KBM-7 (cell line): ENCODE measurements at places on chromosomes 7 and 10.

GRCh38 chr7:147650991-147651390, 939.6 kb upstream of the C7orf33 start:
- DNase-seq = no peak

GRCh38 chr10:17712717-17713471, 39.1 kb upstream of the TMEM236 start:
- no peak for DNase-seq

DNA sequence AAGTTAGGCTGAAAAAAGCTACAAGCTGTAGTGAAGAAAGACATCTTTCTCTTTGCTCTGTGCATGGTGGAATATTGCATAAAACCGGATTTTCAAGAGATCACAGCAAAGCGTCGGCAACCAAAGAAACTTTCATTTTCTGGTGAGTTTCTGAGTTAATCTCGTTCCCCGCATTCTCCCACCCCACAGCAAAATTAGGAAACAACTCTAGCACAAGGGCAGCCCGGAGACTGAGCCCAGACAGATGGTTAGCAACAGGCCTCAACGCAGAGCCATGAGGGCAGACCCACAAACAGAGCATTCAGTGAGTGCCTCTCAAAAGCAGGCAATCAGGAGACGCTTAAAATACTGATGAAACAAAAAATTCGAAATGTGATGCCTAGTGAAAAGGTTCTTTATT, 396.1 kb upstream of the KLF6 start:
- no peak for DNase-seq

GRCh38 chr7:47661051-47661714, 79.3 kb upstream of the TNS3 start:
- no peak for DNase-seq

- no peak for DNase-seq
These were observed 5.5 kb upstream of the UNC5B start for GRCh38 chr10:71206911-71207310.

- DNase-seq = no peak
These were observed 86.2 kb downstream of the CUL2 start for GRCh38 chr10:35003906-35004305.

- no peak for DNase-seq
These were observed 168.9 kb downstream of the KCND2 start for GRCh38 chr7:120441850-120442249.

DNA sequence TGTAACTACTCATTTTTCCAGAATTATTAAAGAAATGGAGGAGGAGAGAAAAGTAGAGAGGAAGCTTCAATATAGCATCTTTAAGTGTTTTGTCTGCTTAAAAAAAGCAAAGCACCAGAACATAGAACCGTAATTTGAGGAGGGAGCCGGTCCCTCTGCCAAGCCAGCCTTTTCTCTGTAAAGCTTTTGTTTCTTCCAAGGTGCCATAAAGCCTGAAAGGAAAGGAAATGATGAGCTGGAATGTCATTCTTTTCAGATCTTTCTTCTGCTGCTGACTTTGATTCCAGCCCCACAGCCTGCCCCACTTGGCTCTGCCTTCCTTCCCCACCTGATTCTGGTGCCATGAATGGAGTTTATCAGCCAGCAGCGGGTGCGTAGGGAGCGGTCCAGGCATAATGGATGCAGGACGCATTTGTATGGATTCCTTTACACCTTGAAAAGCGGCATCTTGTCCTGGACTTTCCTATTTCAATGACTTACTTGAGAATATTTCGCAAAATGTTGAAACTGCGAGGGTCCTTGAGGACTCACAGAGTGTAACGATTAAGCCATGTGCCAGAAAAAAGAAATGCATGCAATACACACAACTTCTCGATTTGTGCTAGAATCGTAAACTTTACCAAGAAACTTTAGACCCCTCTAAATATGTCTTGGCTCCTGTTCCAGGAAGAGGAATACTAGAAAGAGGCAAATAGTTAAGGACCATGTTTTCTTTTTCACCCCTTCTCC, 569.5 kb upstream of the MGMT start:
- DNase-seq = no peak

DNA sequence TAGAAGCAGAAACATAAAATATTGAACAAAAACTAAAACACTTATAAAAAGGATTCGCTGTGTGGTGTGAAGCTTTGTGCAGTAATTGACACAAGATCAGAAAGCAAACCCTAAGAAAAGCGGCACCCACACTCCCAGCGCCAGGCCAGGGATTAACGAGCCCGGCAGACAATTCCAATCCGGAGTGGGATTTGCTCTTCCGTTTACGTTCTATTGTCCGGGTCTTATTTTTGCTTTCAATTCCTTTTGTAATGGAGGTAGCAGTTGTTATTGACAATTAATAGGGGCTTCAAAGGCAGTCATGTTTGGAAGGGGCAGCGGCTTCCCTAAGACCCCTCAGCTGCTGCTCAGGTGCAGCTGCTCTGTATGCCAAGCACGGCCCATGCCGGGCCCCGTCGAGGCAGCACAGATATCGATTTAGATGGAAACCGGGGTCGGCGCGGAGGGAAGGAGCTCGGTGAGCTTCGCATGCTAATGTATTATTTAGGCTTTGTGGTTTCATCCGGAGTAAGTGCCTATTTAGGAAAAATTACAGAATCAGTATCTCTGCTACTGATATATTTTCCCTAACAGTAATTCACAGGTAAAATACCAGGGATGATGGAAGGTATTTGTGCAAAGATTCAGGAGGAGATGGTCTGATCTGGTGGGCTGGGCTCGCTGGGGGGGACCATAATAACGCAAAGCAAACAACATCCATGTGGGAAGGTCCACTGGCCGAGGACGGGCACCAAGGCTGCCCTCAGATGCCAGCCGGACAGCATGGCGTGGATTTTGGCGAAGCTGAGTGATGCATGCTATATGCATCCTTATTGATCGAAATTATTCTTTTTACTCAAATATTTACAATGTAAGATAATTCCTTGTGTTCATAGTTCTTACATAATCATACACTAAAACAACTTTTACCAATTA, 561.7 kb downstream of the PTPRN2 start:
- DNase-seq = no peak

- DNase-seq = peak; percentile 80
These were observed 68.1 kb downstream of the SCRN1 start for GRCh38 chr7:29921404-29922010.

- no peak for DNase-seq
These were observed 104.0 kb downstream of the JCAD start for GRCh38 chr10:29955329-29955935.

GRCh38 chr7:122675011-122675410, 23.9 kb downstream of the RNF133 start:
- no peak for DNase-seq

DNA sequence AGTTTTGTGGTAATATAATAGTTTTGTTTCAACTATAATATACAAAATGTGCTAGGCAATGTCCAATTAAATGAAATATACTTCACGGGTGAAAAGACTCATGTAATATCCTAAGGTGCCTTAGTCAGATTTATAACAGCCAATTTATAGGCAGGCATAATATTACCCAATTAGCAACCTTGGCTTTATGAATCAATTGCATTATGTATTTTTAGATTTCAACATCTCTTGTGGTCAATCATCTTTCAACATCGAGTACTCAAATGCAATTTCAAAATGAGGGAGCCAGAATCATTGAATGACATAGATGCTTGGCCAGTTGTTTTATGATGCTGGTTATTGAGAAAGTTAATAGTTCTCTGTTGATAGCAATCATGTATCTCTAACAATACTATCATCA, 110.3 kb upstream of the SP8 start:
- DNase-seq = no peak

DNA sequence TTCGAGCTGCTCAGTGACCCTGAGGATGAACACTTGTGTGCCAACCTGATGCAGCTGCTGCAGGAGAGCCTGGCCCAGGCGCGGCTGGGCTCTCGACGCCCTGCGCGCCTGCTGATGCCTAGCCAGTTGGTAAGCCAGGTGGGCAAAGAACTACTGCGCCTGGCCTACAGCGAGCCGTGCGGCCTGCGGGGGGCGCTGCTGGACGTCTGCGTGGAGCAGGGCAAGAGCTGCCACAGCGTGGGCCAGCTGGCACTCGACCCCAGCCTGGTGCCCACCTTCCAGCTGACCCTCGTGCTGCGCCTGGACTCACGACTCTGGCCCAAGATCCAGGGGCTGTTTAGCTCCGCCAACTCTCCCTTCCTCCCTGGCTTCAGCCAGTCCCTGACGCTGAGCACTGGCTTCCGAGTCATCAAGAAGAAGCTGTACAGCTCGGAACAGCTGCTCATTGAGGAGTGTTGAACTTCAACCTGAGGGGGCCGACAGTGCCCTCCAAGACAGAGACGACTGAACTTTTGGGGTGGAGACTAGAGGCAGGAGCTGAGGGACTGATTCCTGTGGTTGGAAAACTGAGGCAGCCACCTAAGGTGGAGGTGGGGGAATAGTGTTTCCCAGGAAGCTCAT, 1.1 kb downstream of the DDIT4 start:
- peak; percentile 81 for DNase-seq

DNA sequence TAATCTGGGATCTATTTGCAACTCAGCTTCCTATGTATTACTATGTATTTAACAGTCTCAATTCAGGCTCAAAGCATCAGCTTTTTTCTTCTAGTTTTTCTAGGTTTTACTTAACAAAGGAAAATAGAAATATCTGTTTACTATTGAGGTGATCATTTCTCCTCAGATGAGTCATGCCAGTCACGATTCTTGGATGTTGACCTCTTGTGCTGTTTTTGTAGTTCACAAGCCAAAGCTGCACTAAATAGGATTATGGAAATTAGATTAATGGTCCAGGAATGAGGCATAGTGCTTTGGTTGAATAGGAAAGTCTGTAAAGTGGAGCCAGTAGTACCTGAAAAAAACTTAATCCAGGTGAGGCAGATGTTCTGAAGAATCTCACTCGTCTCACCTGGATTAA, 198.3 kb upstream of the KAT6B start:
- DNase-seq = no peak

DNA sequence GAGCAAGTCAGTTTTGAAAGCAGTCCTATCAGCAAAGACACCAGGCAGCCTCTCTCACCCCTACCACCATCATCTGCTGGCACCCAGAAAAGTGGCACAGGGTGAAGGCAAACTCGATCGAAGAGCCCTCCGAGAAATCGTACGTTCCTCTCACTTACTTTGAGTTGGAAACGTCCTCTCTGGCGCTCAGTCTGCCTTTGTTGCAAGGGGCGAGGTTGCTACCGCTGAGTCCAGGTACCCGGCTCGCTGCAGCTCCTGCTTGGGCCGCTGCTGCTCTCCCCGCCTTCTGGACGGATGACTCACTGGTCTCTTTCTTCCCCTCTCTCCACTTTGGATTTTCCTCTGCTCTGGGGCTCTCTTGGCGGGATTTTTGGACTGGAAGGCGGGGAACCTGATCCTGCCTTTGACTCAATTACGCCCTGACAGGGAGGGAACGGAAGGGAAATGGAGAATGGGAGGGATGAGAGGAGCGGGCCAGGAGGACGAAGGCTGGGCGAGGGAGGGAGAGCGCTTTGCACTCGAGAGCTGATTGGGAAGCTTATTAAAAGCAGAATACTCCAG, at the start of gene PTN:
Gene PTN, minus strand, starts transcription at position 453 of the 561 bp plus-strand sequence. CDS start 88,760 bp downstream, outside the sequence.
- DNase-seq = no peak

DNA sequence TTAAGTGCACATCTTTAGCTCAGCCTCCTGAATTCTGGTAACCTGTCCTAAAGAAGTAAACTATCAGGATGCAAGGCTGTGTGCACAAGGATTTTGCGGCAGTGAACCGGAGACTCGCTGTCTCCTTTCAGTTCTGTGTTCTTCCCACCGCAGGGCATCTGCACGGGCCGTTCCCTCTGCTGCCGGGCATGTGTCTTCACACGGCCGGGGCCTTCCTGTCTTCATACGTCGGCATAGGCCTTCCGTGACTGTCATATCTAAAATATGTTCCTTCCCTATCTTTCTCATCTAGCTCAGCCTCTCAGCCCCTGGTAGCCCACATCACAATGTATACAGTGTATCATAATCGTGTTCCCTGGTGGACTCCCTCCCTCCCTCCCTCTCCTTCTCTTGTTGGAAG, 16.4 kb downstream of the PALD1 start:
- DNase-seq = no peak

GRCh38 chr7:29764227-29764626, 42.1 kb upstream of the WIPF3 start:
- peak; percentile 11 for DNase-seq

DNA sequence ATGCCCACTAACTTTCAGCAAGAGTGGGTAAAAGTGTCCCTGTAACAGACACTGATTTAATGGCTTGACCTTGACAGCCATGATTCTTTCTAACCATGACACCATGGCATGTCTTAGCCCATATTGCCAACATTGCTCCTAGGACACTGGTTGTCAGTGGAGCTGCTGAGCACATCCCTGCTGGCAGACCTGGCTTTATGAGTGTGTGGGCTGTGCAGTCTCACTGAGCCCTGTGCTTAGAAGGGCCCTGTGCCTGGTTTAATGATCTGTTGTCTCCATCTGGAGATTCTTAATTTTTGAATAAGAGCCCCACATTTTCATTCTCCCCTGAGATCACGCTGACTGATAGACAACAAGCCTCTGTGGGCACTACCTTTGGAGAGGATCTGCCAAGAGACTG, 243.1 kb upstream of the KIAA1217 start:
- no peak for DNase-seq

GRCh38 chr10:110042181-110042580, 34.4 kb downstream of the ADD3 start:
- no peak for DNase-seq

GRCh38 chr7:133510326-133511055, 257.6 kb downstream of the EXOC4 start:
- no peak for DNase-seq

DNA sequence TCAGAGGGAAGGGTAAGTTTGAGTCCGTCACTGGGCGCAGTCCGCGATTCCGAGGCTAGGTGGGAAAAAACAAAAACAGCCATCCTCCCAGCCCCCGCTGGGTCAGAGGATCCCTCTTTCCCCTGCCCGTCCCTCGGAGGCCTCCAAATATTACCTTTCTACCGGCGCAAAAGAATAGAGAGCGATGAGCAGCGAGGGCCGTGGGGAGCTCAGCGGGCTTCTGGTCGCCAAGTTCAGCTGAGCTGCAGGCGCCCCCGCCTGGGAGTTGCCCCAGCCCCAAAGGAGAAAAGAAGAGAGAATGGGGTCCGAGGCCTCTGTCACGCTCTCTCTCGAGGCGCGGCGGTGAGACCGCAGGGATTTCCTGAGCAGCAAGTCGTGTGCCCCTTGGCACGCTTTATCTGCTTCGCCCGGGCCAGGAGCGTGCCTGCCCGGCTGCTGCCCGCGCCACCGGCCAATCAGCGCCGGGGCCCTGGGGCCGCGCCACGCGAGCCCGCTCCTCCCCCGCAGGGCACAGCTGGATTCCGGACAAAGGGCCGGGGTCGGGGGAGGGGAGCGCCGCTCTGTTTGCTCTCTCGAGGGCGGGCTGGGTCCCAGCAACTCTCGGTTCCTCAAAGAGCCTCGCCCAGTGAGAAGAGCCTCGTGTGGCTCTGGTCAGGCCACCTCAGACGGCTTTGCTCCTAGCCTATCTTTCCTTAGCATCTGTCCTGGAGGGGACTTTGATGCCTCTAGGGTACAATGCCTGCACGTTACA, at the start of gene NEUROG3:
Gene NEUROG3, minus strand, starts transcription at position 367 of the 751 bp plus-strand sequence. CDS start 379 bp downstream, outside the sequence.
- DNase-seq = peak; percentile 54

- no peak for DNase-seq
These were observed 87.1 kb upstream of the AHR start for GRCh38 chr7:17211307-17211836.

DNA sequence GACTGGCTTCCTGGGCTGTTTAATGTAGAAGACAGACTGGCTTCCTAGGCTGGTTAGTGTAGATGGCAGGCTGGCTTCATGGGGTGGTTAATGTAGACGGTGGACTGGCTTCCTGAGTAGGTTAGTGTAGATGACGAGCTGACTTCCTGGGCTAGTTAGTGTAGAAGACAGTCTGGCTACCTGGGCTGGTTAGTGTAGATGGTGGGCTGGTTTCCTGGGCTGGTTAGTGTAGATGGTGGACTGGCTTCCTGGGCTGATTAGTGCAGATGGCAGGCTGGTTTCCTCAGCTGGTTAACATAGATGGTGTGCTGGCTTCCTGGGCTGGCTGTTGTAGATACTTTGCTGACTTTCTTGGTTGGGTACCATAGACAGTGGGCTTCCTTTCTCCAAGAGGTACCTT, 122.9 kb upstream of the PPP2R2D start:
- DNase-seq = no peak
